Kasumi-1 (cell line): ENCODE measurements at places on chromosomes 5 and 9.

DNA sequence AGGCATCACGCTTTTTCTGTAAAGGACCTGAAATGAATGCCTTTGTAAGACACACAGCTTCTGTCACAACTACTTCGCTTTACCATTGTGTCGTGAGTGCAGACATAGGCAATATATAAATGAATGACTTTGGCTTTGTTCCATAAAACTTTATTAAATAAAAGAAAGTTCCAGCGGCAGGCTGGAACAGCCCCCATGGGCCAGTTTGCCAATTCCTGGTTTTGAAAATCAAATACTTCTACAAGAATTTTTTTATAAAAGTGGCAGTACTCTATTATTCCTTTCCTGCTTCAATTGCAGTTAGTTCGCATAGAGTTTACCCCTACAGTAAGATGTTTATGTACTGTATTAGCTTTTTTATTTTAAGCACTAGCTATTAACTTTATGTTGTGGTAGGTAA, 53.7 kb downstream of the SRFBP1 start:
- DNase-seq = no peak

DNA sequence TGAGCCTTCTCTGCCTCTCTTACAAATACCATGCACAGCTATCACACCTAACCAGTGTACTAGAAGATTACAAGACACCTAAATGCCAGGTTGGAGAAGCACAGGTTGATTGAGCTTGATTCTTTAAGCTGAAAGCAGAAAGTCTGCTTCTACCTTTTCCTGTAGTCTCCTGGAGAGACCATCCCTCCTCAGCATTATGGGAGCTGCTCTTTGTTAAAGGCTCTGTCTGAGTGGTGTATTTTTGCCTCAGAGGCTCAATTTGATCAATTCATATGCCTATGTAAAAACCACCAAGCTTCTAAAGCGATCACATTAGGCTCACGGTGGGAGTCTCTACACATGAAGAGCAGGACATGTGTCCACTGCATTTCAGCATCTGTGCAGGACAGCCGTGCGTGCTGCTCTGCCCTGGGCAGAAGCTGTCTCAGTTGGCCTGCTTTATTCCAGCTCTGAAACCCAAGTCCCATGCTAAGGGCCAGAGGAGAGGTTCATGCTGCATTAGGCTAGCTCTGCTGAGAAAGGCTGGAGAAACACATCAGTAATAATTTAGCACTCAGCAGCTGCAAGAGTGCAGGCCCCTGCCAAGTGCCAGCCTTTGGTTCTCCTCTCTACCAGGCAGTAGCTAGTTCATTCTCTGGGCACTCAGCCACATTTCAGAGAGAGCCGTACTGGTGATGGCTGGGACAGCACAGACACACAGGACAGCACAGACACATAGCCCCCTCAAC, 41.7 kb downstream of the TMEM167A start:
- no peak for DNase-seq

GRCh38 chr5:178325311-178325678, 92.7 kb upstream of the PHYKPL start:
- no peak for DNase-seq

GRCh38 chr9:4530375-4530774, 40.1 kb downstream of the SLC1A1 start:
- DNase-seq = no peak

GRCh38 chr5:173198049-173198448, 37.0 kb downstream of the NKX2-5 start:
- no peak for DNase-seq

GRCh38 chr9:126131066-126132010, 195.3 kb upstream of the MVB12B start:
- no peak for DNase-seq

DNA sequence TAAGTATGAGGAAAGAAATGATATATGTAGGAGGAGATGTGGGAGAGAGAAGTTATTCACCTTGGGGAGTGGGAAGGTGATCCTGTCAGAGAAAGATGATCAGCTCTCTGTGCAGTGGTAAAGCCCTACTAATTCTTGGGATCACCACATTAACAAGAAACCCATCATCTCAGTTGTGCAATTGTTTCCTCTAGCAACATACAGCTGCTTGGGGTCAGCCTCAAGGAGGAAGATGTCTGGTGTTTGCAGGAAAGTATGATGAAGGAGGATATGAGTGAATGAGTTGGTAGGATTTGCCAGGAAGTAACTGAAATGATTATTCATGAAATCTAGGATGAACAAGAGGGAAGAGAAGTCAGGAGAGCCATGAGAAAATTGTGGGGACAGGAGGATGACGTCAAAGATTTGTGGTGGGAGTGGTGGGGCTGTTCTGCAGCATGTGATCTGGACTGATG, 50.1 kb downstream of the TNFSF8 start:
- peak; percentile 54 for DNase-seq
